ENCODE measurements at places on chromosomes 7 and 10.

- no peak for DNase-seq
These were observed 21.0 kb downstream of the SLC13A4 start for GRCh38 chr7:135706858-135707569.

DNA sequence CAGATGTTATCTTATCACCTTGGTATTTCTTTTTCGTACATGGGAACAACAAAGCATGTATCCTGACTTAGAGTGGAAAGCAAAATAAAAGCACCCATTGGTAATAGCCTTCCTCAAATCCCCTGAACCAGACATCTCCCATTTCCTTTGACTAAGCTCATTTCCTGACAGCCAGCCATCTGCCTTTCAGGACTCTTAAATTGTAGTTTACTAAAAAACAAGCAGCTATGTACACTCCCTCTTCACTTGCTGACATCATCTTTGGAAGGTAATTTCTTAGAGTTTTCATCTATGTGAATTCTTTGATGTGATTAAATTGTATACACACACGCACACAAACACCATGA lies 40.7 kb downstream of the ARL4A start:
- no peak for DNase-seq

GRCh38 chr10:119339109-119339508 lies 131.7 kb downstream of the GRK5 start:
- no peak for DNase-seq

- peak; percentile 40 for DNase-seq
These were observed 822 bp downstream of the ZC3HAV1L start for GRCh38 chr7:139034855-139035585.

- no peak for DNase-seq
These were observed 252.9 kb upstream of the SORCS1 start for GRCh38 chr10:107417446-107417845.

DNA sequence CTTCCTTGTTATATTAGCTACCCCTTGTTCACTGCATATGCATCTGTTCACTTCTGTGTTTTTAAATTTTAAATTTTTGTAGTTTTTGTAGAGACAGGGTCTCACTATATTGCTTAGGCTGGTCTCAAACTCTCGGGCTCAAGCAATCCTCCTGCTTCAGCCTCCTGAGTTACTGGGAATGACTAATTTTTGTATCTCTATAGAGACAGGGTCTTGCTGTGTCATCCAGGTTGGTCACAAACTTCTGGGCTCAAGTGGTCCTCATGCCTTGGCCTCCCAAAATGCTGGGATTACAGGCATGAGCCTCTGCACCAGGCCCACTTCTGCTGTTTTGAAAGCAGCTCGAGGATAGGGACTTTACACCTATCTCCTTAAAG lies 64.6 kb downstream of the PRTFDC1 start:
- DNase-seq = no peak

DNA sequence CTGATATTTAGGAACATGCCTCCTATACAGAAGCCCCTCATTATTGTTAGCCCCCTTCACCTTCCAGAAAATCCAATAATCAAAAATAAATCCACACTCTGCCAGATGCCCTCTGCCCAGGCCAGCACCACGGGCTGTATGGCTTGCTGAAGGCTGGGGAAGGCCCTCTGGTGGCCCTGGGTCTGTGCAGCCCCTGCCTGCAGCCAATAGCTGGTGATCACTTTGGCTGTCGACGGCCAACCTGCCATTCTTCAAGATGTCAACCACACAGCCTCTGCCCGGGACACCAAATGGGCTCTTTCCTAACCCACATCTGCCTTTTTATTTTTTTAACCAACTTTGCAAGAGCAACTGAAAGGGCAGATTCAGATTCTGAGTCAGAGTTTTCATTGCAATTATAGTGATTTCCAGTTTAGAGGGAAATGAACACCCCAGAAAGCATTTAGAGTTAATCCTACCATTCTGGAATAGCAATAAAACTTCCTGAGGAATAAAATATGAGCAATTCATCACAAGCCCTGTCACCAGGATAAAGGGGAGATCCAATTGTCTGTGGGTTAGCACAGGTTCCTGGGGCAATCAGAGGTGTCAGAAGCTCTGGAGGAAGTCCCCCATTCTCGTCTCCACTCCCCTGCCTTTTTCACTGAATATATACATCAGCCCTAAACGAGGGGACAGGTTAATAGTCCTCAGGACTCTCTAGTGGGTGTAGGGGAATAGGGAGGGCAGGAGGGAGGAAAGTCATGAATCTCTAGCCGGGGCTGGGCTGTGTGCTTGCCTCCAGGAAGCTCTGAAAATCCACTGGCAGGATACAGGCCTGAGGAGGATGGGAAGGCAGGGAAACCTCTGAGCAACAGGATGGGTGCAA lies 211.3 kb downstream of the GRID1 start:
- DNase-seq = no peak

GRCh38 chr10:128855618-128856428 lies 611.2 kb upstream of the MGMT start:
- no peak for DNase-seq

DNA sequence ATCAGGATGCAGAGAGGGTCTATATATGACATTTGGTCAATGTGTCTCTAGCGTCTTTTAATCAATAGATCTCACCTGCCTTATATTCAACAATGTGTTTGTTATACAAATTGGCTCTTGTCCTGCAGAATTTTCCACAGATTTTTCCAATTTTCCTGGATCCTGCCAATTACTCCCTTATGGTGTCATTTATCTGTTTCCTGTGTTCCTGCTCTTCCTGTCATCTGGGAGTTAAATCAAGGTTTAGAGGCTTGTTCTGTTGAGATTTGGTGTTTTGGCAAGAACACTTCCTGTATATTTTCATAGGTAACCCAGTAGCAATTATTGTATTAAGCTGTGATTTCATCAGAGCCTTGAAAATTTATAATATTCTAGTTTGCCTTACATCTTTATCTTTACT lies 8.8 kb upstream of the C10orf71 start:
- DNase-seq = no peak

DNA sequence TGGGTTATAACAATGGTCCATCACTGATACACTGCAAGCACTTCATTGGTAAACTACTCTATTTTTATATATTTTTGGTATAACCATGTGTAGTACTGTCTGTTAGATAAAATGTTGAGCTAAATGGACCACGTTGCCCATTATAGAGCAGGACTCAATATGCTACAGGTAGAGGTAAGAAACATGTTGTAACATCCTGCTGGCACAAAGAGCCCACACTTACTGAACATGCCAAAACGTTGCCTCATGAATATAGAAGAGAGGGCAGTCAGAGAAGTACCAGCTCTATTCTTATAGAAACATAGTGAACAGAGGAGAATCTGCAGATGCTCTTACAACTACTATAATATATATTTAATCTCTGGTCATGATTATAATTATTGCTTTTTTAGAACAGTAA lies 18.4 kb upstream of the MET start:
- no peak for DNase-seq

DNA sequence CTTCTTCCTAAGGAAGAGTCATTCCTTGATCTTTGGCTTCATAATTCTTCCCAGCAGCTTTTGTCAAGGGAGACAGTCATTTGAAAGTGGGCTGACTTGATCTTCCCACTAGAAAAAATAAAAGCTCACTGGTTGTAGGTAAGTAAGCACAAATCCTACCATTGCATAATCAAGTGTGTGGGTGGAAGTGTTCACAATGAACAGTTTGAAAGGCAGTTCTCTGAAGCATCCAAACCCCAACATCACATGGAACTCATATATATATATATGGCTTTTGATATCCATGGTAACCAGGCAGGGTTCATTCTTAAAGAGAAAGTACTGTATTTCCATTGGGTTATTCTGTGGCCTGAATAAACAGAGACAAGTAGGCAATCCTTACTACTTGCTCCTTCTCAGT lies 51.6 kb downstream of the ARMH3 start:
- no peak for DNase-seq

DNA sequence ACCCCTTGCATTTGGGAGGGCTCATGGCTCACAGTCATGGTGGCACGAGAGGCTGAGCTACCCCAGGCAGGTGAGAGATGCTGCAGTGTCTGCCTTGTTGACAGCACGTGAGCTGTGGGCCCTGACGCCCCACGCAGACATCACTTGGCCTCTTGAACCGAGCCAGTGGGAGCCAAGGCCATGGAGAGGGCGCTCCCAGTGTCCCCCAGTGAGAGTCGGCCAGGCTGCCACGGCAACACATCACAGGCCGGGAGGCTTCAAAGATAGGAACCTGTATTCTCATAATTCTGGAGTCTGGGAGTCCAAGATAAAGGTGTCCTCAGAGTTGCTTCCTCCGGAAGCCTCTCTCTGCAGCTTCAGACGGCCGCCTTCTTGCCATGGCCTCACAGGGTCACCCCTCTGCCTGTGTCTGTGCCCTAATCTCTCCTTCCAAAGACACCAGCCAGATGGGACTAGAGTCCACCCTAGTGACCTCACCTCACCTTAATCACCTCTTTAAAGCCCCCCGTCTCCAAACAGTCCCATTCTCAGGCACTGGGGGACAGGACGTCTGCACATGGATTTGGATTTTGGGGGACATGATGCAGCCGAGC lies 119.6 kb downstream of the KLF6 start:
- DNase-seq = no peak

GRCh38 chr10:6348096-6348874 lies 145.6 kb downstream of the PFKFB3 start:
- peak; percentile 86 for DNase-seq

- DNase-seq = no peak
These were observed 4.9 kb upstream of the SRRM3 start for GRCh38 chr7:76196786-76197185.

GRCh38 chr7:41520445-41520844 lies 182.4 kb downstream of the INHBA start:
- DNase-seq = no peak

- no peak for DNase-seq
These were observed 31.6 kb upstream of the ITGB8 start for GRCh38 chr7:20299145-20299544.

DNA sequence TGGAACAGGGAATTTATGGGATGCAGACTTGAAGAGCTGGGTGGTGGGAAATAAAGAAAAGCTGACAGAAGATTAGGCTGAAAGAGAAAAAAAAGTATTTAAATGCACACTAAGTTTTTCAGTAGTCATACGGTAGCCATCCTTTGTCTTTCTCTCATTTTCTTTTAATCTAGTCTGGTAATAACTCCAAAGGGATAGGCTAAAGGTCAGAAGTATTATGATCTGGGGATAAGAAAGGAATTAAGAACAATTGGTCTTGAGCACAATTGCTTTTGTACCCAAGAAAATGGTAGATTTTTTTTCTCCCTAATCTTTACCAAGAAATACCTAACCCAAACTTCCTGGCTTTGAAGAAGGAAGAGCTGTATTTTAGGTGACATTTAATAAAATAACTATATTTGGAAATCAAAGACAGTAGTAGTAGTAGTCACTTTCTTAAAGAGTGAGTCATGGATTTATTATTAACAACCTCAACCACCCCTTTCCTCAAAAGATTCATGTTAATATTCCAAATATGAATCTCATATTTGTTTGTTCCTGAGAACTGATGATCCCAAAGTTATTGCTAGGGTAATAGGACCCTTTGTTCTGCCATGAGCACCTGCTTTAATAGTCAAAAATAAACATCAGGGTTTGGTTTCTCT lies 120.2 kb upstream of the ODAD2 start:
- no peak for DNase-seq

DNA sequence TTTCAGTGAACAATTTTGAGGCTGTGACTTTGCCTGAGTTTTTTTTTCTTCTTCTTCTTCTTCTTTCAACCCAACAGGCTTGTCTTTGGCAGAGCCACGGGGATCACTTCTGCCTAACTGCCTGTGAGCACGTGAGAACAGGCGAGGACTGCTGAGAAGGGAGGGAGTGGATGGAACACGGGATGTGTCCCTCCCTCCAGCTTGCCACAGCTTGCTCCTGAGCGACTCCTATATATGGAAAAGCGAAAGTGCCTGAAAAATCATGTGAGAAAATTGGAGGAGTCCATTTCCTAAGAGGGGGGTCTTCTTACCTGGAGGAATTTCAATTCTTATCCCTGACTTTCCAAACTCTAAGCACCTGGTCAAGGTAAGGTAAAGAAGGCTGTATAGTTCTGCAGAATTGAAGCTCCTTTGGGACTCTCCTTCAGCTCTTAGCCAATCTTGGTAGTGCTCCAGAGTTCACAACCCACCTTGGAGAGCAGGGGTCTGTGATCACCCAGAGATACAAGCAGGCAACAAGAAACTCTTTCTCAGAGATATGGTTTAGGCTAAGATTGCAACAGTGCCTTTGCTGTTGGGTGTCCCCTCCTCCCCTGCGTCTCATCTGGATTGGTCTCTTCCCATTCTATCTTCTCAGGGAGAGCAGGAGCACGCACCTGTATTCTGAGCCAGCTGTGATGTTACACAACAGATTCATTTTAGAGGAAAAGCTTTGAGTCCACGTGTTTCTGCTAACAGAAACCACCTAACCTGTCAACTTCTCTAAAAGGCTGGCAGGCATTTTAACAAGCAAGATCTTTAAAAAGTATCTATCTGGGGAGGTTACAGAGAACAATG lies at the start of gene MAT1A:
Gene MAT1A, minus strand, starts transcription at position 208 of the 837 bp plus-strand sequence. CDS start 235 bp downstream, outside the sequence.
- no peak for DNase-seq

DNA sequence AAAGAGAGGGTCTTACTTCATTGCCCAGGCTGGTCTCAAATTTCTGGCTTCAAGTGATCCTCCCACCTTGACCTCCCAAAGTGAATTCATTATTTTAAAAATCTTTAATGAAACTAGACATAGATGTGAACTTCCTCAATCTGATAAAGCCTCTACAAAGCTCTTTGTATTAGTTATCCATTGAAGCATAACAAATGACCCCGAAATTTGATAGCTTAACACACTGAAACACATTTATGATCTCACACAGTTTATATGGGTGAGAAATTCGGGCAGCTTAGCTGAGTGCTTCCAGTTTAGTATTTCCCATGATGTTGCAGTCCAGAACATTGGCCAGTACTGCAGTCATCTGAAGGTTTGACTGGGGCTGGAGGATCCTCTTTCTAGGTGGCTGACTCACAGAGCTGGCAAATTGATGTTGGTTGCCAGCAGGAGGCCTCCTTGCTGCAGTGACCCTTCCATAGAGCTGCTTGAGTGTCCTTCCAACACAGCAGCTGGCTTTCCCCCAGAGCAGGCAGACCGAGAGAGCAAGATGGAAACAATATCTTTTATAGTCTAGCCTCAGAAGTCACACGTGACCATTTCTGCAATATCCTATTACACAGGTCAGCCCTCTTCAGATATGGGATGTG lies 16.6 kb upstream of the WNT8B start:
- no peak for DNase-seq

GRCh38 chr7:101633511-101633910 lies 4.4 kb upstream of the MYL10 start:
- DNase-seq = no peak

DNA sequence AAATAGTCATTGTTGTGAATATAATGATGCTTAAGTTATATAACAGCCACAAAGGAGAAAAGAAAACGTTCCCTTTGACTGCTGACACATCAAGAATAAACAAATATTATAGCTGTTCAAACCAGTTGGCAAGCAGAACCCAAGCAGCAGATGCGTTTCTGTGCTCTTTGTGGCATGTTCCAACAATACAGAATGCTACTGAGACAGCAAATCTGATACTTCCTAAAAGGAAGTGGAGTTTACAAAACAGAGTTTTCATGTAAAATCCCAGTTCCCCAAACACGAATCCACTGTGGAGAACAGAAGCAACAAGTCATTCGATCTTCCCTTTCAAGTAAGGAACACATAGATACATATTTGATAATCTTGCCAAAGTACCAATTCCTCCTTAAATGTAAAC lies 170.9 kb upstream of the ASAH2 start:
- DNase-seq = no peak

Measured in CD4-positive, alpha-beta T cell treated with Interleukin-17A for 4 hours (primary cell).